ENCODE measurements at places on chromosomes 6 and 20.

DNA sequence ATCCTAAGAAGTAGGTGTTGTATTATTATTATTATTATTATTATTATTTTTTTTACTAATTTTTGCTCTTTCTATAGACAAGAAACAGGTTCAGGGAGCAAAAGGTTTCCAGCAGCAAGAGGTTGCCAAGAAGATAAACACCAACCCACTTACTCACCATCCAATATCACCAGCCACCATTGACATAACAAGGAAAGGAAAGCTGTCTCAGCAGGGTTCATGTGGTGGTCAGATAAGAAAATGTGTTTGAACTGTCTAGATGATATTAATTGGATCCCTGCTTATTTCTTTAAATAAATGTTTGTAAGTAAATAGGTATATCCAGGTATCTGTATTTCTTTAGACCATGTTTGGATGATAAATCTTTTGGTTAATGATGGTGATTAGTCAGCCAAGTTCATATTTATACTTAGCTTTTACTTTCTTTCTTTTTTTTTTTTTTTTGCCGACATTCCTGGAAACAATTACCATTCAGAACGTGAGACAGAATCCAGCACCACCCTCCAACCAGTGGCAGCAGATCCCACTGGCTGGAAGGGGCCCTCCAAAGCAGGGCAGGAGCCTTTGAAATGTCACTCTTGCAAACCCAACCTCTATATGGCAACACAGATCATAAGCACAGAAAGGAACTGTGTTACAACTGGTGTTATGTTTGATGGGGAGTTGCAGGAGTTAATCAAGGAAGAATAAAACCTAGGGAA, 139.2 kb upstream of the ECI2 start:
- no peak for DNase-seq

- no peak for DNase-seq
Observed at GRCh38 chr6:127243501-127243900, 23.2 kb upstream of the RNF146 start.

GRCh38 chr6:39029156-39030011, 19.2 kb upstream of the GLP1R start:
- DNase-seq = no peak

DNA sequence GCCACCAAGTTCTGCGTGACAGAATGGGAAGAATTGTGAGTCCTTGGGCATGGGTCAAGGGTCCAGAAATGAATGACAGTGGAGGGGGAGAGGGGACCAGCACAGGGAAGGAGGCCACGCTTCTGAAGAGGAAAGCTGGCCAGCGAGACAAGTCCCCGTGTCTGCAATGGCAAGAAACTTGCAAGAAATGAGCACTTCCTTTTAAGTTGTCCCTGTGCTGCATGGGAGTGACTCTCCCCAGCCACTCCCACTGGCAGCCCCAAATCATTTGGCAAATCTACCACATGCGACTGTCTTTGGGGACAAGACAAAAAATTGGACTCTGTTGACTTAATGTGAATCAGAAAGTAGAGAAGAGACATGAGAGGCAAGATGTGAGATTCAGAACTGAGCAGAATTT, 242.2 kb upstream of the RREB1 start:
- DNase-seq = no peak

GRCh38 chr20:58956078-58956477, 25.0 kb upstream of the NELFCD start:
- no peak for DNase-seq

GRCh38 chr6:144364782-144365181, 79.6 kb downstream of the UTRN start:
- no peak for DNase-seq

DNA sequence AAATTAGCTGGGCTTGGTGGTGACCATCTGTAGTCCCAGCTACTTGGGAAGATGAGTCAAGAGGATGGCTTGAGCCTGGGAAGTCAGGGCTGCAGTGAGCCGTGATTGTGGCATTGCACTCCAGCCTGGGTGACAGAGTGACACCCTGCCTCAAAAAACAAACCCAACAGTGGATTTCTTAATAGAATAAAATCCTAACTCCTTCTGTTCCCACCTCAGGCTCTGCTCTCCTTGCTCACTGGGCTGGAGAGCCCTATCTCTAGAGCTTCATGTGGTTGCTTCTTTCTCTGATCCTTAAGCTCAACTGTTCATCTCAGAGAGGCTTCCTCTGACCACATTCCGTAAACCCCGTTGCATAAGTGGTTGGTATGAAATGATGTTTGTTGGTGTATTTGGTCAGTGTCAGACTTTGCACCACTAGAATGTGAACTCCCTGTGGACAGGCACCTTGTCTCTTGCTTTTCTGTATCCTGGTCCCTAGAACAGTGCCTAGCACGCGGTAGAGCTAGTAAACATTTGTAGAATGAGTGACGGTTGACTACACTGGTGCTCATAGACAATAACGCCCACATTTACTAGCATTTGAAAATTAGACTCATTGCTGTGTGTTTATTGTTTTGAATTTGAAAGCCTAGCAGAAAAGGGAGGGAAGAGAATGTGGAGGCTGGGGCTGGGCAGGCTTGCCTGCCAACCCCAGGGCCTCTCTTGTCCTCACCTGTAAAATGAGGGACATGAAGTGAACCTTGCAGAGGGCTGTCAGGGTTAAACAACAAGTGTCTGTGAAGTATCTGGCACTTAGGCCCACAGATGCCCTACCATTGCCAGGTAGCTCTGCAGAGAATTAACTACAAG, 4.2 kb downstream of the MAPRE1 start:
- no peak for DNase-seq

- no peak for DNase-seq
Observed at GRCh38 chr6:127267646-127268625, 1.3 kb downstream of the RNF146 start.

DNA sequence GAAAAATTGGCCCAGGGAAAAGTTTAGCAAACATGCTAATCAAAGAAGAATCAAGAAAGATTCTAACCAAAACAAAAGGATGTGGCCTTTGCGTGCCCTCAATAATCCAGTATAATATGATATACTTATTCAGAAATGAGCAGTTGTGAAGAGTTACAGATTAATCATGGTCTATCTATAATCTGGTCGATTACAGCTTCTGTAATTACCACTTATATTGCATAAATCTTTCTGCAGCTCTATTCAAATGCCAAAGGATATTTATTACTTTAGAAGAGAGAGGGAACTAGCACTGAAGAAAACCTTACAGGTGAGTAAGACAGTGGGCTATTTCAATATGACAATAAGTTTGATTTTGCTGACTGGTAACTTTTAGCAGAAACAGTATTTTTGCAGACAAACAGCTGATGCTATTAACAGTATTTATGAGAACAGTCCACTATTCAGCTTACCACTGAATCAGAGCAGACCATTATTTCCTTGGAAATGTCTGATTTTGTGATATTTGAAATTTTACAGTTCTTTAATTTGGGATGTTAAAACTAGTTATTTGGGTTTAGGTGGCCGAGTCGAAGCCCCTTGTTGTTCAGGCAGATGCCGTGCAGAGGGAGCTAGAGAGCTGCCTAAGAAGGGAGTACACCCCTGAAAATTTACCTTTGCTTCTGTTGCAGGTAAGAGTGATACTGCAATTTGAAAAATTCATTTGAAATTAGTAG, 92.2 kb downstream of the CEP57L1 start:
- peak; percentile 64 for DNase-seq

GRCh38 chr6:132734694-132735236, 20.9 kb upstream of the VNN1 start:
- no peak for DNase-seq

- no peak for DNase-seq
Observed at GRCh38 chr6:53741034-53741823, 53.6 kb upstream of the LRRC1 start.

DNA sequence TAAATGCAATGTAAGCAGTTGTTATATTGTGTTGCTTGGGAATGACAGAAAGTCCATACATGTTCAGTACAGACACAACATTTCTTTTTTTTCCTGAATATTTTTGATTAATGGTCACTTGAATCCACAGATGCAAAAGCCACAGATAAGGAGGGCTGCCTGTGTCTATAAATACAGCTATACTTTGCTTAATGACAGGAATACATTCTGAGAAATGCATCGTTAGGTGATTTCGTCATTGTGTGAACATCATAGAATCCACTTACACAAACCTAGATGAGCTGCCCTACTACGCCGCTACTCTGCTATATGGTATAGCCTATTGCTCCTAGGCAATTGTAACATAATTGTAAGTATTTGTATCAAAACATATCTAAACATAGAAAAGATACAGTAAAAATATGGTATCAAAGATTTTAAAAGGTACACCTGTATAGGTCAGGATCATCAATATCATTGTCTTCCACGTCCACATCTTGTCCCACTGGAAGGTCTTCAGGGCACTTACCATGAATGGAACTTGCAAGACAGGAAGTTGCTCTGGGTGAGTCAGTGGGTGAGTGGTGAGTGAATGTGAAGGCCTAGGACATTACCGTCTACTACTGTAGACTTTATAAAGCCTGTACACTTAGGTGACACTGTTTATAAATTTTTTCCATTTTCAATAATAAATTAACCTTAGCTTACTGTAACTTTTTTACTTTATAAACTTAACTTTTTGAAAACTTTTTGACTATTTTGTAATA, 27.9 kb upstream of the POPDC3 start:
- DNase-seq = no peak

DNA sequence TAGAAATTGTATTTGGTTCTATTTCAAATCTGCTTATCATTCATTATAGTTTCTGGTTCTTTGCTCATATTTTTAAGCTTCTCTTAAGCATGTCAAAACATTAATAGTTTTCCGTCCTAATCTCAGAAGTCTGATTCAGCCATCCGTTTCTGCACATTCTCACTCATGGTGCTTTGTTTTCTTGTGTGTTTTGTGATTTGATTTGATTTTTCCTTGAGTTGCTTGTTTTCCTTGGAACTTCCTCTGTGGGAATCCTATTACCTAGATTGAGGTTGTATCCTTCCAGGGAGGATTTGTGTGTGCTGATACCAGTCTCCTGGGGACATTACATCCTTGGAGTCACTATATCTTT, 7.9 kb downstream of the SNX9 start:
- no peak for DNase-seq

- DNase-seq = no peak
Observed at GRCh38 chr6:3247255-3248146, 11.2 kb upstream of the PSMG4 start.

GRCh38 chr6:146363838-146364607, 179.6 kb upstream of the RAB32 start:
- no peak for DNase-seq

DNA sequence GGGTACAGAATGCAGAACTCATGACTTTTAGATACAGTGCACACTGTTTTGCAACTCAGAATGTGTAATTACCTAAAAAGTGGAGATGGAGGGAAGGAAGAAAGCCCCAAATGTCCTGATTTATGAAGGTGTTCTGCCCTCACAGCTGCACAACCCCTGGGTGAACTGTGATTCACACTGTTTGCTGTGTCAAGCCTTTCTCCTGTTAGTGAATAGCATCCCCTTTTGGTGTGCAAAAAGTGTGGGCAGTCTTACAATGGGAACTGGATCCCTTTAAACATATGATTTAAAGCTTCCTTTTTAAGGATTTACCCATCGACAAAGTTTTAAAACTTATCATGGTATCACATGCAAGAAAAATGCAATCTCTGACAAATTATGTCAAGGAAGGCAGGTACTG, 633.4 kb upstream of the EPHA7 start:
- no peak for DNase-seq

GRCh38 chr6:126210398-126211075, 129.4 kb upstream of the CENPW start:
- no peak for DNase-seq

- DNase-seq = peak; percentile 50
Observed at GRCh38 chr6:133512410-133513016, 271.4 kb downstream of the EYA4 start.

- DNase-seq = no peak
Observed at GRCh38 chr20:47262365-47263013, 94.0 kb downstream of the ZMYND8 start.

DNA sequence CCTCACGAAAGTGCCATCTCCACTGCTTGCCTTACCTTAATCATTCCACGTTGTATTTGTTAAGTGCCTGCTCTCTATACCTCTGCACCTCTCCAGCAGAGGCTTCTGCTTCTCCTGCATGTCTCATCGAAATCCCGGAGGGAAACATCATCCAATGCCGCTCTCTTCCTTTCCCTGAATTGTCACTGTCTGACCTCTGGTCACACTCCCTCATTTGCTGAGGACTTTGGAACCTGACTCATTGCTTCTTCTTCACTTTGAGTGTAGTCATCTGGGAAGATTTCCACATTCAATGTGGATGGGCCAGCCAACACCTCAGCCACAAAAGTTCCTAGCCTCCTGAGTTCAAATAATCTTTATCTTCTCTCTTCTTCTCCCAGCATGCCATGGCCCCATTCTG, 78.9 kb upstream of the BEND6 start:
- no peak for DNase-seq

DNA sequence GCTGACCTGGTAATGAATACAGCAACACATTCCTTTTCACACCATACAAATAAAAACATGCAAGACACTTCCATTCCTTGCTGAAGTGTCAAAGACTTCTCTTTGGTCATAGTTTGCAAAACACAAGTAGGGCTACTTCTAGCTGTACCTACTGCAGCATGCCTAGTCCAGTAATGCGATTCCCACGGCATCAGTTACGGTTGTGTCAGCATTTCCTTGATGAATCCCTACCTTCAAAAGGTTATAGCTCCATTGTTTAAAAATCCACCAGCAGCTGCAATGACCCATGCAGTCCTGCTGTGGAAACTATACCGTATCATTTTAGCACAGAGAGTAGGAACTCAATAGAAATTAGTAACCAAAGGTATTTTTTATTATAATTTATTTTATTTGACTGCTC, 1371.5 kb downstream of the EPHA7 start:
- DNase-seq = no peak

DNA sequence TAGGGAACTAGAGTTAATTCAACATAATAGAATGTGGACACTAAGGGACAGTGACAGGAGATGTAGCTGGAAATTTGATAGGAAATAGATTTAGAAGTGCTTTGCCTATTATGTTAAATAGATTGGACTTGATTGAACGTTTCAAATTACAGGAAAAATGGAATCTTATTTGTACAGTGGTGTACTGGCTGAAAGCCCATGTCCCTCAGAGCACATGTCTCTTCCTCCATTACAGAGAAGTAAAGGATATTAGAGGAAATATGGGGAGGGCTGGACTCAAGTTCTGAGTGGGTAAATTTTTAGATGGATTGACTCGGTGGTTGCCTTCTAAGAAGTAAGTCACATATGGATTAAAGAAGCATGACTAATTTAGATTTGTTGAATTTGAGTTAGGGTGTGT, 11.4 kb downstream of the PKIB start:
- no peak for DNase-seq

DNA sequence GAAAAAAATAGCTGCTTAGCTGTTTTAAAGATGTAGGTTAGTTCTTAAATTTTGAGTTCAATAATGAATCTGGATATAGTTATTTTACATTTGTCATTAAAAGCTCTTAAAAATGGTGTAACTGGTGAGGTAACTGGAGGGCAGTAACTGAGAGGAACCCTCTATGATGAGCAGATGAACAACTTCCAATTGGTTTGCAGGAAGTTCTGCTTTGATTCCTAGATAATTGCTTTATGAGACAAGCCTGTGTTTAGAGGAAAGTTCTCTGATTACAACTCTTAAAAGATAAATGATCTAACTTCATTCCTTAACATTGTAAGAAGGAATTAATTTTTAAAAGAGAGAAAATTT, 8.5 kb downstream of the MYLIP start:
- DNase-seq = no peak
